Stimulated activated CD4-positive, alpha-beta T cell treated with anti-CD3 and anti-CD28 coated beads, Interleukin-4, amount 100 ng/mL, for 4 hours (primary cell): ENCODE measurements at places on chromosomes 16 and 17.

- DNase-seq = no peak
Observed at GRCh38 chr17:49483599-49484509, 11.2 kb upstream of the NGFR start.

DNA sequence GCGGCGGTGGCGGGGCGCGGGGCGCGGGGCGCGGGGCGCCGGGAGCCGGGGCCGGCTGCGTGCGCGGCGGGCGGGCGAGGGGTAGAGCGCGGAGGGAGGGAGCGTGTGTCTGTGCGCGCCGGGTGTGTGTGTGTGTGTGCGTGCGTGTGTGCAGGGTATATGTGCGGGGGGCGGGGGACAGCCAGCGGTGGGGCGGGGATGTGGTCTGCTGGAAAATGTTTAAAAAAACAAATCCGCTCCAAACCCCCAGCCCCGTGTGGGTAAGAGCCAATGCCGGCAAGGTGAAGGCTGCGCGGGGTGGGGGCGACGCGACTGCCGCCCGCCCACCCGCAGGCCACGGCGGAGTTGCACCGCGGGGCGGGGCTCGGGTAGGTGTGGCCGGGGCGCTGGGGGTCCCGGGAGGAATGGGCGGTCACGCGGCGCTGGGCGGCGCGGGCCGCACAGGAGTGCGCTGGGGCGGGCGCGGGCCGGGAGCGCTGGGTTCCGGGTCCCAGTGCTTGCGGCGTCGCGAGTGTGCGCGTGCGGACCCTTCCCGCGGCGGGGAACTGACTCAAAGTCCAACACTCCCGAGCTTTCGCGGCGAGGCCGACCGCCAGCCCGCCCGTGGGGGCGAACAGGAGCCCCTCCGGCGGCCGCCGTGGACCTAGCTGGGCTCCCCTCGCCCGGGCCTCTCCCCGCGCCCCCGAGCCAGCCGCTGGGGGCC, at the start of gene CYGB:
Gene CYGB, minus strand, starts transcription at position 132 of the 703 bp plus-strand sequence. CDS start 167 bp downstream, outside the sequence.
- DNase-seq = no peak

- no peak for DNase-seq
Observed at GRCh38 chr17:78400581-78401240, 22.3 kb downstream of the PGS1 start.

DNA sequence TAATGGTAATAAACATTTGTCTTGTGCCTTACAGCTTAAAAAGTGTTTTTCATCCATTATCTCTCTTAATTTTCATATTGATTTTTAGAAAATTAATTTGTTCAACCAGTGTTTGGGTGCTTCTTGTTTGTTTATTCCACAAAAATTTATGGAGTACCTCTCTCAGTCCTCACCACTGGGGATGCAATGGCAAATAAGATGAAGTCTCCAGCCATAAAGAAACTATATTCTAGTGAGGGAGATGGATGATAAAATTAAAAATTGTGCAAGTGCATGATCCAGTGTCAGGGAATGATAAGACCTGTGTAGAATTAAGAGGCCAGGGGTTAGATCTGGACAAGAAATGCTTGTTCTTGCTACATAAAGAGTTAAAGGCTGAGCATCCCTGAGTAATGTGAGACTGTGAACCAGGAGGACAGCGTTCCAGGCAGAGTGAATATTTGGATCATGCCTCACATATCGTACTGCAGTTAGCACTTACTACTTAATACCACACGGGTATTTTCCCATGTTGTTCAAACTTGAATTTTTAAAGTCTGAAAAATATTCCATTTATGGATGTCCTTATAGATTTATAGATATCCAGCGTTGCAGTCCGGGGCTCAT, 535.7 kb upstream of the HSBP1 start:
- DNase-seq = no peak

DNA sequence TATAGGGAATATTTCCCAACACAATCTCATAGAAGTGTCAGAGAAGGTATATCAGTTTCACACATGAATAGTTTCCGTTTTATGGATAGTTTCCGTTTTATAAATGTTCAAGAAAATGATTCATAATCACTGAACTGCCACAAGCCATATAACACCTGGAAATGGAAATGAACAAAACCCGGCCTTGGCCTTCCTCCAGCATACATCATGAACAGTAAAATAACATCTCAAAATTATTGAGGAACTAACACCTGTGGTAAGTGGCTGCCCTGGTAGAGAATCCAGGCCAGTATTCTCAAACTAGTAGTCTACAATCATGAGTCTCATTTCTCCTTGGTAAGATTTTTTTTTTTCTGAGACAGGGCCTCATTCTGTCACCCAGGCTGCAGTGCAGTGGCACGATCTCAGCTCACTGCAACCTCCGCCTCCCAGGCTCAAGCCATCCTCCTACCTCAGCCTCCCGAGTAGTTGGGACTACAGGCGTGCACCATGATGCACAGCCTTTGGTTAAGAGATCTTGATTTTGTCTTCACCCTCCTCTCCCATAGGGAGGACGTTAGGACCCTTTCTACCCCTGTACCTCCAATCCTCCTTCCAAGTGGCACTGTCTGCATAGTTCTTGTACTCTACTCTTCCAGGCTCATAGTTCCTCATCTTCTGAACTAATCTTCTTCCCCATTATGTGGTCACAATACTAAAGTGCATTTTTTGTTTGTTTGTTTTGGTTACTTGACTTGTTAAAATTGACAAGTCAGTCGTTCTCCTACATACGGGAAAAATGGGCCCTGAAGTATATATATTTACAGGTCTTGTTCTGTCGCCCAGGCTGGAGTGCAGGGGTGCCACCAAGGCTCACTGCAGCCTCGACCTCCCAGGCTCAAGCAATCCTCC, 15.0 kb upstream of the RGS9 start:
- no peak for DNase-seq

- DNase-seq = no peak
Observed at GRCh38 chr16:52408191-52408845, 138.6 kb downstream of the TOX3 start.

GRCh38 chr16:66374176-66374575, 7.7 kb downstream of the CDH5 start:
- DNase-seq = no peak

DNA sequence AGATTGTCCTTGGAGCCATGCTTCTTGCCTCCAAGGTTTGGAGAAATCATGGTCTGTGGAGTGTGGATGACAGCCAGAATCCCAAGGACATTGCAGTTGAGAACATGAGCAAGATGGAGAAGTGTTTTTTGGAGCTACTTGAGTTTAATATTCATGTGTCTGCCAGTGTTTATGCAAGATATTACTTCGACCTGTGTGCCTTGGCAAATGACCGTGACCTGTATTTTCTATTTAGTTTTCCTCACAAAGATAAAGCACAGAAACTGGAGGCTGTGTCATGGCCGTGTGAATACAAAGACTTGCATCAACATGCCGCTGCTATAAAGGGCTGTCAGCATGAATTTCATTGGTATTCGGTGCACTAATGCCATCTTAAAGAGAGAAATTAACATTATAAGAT, 9.0 kb downstream of the GGA2 start:
- DNase-seq = no peak

GRCh38 chr16:59046335-59046734, 312.2 kb upstream of the GOT2 start:
- DNase-seq = no peak

DNA sequence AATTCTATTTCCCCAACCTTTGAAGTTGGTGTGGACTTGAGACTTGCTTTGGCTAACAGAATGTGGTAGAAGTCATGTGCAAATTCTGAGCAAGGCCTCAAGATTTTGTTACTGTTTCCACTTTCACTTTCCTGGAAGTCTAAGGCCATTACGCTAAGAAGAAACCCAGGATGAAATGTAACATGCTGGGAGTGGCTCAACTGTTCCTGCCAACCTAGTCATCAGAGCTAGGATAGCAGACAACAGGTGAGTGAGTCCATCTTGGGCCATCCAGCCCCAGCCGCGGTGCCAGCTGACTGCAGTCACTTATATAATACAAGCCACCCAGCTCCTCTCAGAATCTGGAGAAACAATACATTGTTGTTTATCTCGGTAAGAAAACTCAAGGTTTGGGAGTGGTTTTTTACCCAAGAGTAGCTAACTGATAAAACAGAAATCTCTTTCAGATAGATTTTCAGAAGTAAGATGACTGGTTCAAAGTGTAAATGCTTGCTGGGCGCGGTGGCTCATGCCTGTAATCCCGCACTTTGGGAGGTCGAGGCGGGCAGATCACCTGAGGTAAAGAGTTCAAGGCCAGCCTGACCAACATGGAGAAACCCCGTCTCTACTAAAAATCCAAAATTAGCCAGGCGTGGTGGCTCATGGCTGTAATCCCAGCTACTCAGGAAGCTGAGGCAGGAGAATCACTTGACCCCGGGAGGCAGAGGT, 10.7 kb upstream of the STX4 start:
- DNase-seq = no peak

DNA sequence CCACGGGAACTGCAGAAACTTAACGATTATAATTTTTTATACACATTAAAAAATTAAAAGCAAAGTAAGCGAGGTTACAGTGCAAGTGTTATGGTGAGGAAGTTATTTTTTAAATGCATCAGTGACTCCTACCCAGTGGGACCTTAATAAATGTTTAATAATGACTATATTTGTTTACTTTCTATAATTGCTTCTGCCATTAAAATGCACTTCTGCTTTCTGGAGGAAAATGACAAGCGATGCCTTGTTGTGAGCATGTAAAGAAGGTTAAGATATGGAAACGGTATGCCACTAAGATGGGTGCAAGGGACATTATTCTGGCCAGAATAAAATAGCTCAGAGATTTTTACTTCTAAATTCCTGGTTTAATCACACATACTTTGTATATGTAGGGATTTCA, 252.1 kb downstream of the CDH11 start:
- DNase-seq = no peak

GRCh38 chr17:67208232-67208631, 36.8 kb downstream of the HELZ start:
- DNase-seq = no peak

GRCh38 chr17:8490256-8491023, 54.8 kb downstream of the NDEL1 start:
- no peak for DNase-seq

- no peak for DNase-seq
Observed at GRCh38 chr17:72634621-72635020, 457.9 kb downstream of the SLC39A11 start.

- no peak for DNase-seq
Observed at GRCh38 chr16:58126451-58126961, 2.7 kb downstream of the CFAP20 start.

- DNase-seq = no peak
Observed at GRCh38 chr17:70181376-70181775, 12.0 kb downstream of the KCNJ2 start.

DNA sequence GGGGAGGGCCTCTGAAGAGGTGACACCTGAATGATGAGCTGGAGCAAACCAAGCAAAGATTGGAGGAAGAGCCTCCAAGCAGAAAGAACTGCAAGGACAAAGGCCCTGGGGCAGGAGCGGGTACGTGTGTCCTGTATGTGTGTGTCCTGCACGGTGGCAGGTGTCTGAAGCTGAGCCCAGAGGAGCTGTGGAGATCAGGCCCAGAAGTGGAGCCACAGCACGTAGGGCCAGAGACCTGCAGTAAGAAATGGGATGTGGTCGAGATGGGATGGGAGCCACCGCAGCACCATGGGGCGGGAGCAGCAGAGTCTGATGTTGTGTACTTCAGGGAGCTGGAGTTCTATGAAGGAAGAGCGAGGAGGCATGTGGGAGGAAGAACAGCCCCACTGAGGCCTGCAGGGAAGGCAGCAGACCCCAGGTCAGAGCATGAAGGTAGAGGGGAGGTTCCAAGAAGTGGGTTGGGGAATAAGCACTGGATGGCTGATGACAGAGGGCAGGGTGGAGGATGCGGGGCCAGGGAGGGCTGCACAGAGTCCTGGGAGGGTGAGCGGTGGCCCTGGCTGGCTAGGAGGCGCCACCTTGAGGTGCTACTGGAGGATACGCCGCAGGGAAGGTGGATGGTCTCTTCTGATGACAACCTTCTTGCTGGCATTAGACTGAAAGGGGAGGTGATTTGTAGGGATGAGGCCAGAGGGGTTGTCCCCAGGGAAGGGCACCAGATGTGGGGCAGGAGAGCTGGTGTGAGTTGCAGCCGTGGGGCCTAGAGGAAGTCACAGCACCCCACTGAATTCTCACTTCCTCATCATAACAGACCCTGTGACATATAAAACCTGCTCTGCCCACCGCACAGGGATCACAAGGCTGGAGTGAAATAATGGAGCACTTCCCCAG, 10.6 kb upstream of the CETP start:
- peak; percentile 53 for DNase-seq

DNA sequence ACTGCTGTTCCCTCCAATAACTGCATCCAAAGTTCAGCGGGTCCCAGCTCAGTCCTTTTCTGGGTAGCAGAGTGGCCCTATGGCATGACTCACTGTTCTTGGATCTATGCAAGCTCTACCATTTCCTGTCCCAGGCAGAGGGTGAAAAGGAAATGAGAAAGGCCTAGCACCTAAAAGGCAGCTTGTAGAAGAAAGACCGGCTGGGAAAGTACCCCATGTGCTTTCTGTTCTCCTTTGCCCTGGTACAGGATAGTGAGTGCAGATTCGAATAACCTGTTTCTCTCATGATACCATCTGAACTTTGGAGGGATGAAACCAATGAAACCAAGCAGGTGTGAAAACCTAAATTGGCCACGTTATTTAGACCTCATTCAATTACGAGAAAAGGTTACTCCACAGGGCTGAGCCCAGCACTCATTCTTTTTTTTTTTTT, 12.7 kb upstream of the HASPIN start:
- peak; percentile 27 for DNase-seq

DNA sequence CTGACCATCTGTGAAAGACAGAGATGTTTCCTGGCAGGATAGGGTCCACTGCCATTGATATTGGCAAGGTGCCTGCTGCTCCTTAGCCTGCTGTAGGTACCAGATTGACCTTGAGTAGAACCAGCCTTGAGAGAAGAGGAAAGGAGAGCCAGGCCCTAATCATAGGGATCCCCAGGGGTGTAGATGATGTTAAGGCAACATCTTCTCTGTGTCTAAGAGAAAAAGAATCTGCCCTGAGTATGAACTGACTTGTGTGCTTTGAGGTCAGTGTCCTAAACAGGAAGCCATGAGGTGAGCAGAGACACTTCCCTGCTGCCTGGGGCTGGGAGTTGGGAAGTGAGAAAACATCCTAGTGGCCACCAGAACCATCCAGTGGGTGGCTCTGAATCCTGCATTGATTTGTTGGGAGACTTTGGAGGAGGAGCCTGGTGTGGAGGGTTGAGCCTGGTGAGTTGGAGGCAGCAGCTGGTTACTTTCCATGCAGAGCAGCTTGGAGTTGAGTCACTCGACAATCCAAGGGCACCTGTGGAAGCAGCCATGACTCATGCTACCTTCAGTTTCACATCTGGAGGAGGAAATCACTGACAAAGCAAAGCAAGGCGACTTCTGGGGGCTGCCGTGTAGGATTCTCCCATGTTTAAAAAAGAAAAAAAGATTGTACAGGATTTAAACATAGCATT, 47.8 kb downstream of the BMERB1 start:
- DNase-seq = peak; percentile 10

GRCh38 chr17:13410874-13411273, 190.9 kb downstream of the HS3ST3A1 start:
- no peak for DNase-seq

GRCh38 chr16:50539822-50540710, 8.1 kb upstream of the NKD1 start:
- no peak for DNase-seq

- DNase-seq = peak; percentile 93
Observed at GRCh38 chr16:31476303-31477219, 4.6 kb downstream of the TGFB1I1 start.

GRCh38 chr16:1763521-1764511, 7.5 kb downstream of the NME3 start:
- DNase-seq = no peak

GRCh38 chr17:42233156-42233555, 38.9 kb upstream of the GHDC start:
- no peak for DNase-seq

- DNase-seq = peak; percentile 88
Observed at GRCh38 chr16:667780-668518, at the start of gene RHOT2. TSS of gene RHOT2 (plus strand) at chr16:668132. CDS start at chr16:668200, 68 bp downstream.
